ENCODE measurements at places on chromosomes 4 and X. TPM values are rescaled to one million over a fixed set of nuclear protein-coding genes. Genes with fewer than 3 reads are reported as not detected.

Gene XAGE2
- not detected for total RNA-seq

Gene GPR173
- 6.3 TPM for total RNA-seq

Gene MGAT4D
- not detected for total RNA-seq

Gene ARHGEF38
- total RNA-seq = 0.37 TPM

Gene CYTL1
- total RNA-seq = 1.1 TPM

DNA sequence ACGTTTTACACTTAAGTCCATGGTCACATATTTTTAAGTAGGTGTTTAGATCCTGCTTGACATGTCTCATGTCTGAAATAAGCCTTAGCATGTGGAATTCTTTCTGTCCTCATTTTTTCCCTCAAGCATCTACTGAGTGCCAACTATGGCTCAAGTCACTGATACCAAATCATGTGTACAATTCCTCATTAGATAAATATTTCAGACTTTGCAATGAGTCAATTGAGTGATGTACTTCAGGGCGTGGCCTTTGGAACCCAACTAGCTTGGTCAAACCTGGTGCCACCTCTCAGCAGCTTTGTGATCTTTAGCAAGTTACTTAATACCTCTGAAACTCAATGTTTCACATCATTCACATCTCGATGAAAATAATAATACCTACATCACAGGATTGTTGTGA lies 12.6 kb upstream of the JADE1 start:
- DNase-seq = no peak

DNA sequence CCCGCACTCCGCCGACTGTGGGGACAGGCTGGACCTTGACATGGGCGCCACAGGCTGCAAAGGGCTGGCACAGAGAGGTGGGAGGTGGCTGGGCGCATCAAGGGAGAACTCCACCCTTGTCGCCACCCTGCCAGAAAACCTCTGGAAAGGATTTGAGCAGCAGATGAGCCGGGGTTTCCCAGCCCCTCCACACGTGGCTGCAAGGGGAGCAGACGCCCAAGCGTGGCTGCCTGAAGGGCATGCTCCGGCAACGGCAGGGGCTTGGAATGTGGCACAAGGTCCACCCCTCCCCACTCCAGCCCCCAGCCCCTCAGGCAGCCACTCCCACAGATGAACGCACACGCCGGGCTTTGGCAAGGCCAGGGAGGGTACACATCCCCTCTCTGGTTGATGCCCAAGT lies 4.6 kb downstream of the BGN start:
- DNase-seq = no peak

GRCh38 chr4:130071746-130072145 lies 975.8 kb downstream of the C4orf33 start:
- DNase-seq = no peak

GRCh38 chrX:110041980-110042379 lies 39.1 kb downstream of the TMEM164 start:
- no peak for DNase-seq

DNA sequence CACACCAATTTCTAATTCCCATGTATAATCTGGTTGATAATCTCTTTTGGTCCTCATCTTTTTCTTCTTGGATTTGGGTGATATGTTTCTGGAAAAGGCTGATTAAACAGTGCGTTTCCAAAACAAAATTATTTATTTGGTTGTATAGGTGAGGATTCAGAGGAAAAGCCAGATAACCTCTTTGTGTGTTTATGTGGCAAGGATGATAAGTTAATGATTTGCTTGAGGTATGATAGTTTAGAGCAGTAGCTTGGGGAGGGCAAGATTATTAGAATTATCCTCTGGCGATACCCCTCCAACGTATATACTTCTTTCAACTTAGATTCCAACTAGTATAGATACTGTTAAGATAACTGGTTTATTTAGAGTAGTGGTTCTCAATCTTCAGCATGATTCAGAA lies 53.3 kb downstream of the SLC4A4 start:
- no peak for DNase-seq

GRCh38 chr4:89898304-89898716 lies 3.7 kb downstream of the MMRN1 start:
- DNase-seq = peak; percentile 55

DNA sequence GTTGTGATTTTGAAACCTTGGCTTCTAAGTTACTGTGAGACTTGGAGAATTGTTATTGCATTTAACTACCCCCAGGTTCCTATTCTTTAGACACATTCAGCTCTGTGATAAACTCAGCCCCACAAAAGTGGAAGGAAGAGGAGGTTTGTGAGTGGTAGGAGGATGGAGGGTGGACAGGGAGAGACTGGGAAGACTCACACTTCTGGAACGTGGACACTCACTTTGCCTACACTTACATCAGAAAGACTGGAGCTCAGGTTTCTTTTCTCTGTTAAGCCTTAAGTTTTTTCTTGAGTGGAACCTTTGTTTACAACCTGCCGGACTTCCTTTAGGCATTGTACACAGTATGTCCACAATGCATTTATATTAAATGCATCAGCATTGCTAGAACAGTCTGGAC lies 99.0 kb downstream of the AREG start:
- DNase-seq = no peak

- DNase-seq = no peak
These were observed 25.6 kb upstream of the SMIM10L2A start for GRCh38 chrX:135396109-135396508.

DNA sequence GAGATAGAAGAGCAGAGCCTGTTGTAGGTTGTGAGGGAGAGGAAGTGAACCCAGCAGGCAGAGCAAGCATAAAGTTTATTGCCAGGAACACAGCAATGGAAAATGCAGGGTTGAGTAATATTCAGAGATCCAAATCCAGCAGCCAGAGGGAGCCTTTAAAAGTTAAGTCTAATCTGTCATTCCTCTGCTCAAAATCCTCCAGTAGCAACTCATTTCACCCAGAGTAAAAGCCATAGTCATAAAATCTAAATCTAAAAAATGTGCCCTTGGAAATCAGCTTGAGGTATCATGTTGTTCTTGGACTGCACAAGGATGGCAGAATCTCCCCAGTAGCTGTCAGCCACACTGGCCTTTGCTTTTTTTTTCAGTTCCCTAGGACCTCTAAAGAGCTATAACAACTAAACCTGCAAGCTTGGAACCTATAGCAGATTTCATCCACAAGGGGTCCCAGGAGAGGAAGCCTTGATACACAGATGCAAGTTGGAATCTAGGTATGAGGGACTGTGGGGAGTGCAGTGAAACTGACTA lies 62.9 kb upstream of the FRAS1 start:
- peak; percentile 85 for DNase-seq

DNA sequence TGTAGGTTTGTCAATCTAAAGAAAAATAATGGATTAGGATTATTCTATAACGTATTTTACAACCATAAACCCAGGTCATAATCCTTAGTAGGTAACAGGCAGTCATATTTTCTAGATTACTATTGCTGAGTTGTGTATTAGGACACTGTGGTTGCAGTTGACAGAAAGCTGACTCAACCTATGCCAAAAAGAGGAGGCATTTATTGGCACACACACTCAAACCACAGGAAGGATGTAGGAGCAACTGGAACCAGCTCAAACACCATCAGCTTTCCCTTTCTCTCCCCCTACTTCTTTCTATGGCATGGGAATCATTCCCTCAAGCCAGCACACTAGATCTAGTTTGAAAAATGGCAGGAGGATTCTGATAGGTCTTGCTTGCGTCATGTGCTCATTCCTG lies 136.4 kb upstream of the FAM9C start:
- DNase-seq = no peak

Measured in neural progenitor cell (in vitro differentiated cells).